ENCODE measurements at places on chromosomes 13 and 19. TPM values are rescaled to one million over a fixed set of nuclear protein-coding genes. Genes with fewer than 3 reads are reported as not detected.

- no peaks in the 10 kb centered on the region for H3K27me3 ChIP-seq
- H3K4me1 ChIP-seq = no peaks in the 10 kb centered on the region
- no peaks in the 10 kb centered on the region for H3K36me3 ChIP-seq
- no peak overlapping the region for H3K27ac ChIP-seq
- H3K4me3 ChIP-seq = no peak overlapping the region
Observed at GRCh38 chr19:54329476-54330165, 9.3 kb downstream of the LILRA4 start.

- H3K4me1 ChIP-seq = no peaks in the 10 kb centered on the region
- H3K4me3 ChIP-seq = no peak overlapping the region
- no peaks in the 10 kb centered on the region for H3K36me3 ChIP-seq
- no peak for DNase-seq
- peaks cover 4% of the 10 kb centered on the region for H3K27me3 ChIP-seq
Observed at GRCh38 chr13:97076898-97077297, 82.6 kb upstream of the OXGR1 start.

GRCh38 chr19:46745521-46746280 is at the start of gene FKRP:
TSS of gene FKRP (plus strand) at chr19:46746057. CDS start at chr19:46755451, 9,394 bp downstream.
- peaks cover 21% of the 10 kb centered on the region for H3K4me1 ChIP-seq
- DNase-seq = no peak
- peak within 1 kb of the TSS; percentile 73 for H3K4me3 ChIP-seq

GRCh38 chr13:36341718-36342117 is 4.5 kb downstream of the SPART start:
- no peaks in the 10 kb centered on the region for H3K27me3 ChIP-seq
- H3K4me3 ChIP-seq = no peak overlapping the region
- no peak for DNase-seq
- no peaks in the 10 kb centered on the region for H3K36me3 ChIP-seq

DNA sequence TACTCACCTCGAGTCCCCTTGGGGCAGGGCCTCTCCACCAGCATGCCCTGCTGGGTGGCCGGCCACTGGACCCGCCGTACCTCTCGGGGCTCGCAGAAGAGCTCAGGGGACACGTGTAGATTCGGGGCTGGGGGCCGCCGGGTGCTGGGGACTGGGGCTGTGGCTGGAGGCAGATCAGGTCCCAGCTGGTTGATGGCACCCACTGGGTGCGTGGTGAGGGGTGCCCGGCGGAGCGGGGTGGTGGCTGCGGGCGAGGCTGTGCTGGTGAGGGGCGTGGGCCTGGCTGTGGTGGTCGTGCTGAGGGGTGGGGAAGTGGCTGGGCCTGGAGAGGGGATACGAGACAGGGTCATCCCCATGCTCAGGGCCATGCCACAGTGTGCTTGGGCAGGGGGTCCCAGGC is 24.9 kb upstream of the ASF1B start:
- H3K36me3 ChIP-seq = no peaks in the 10 kb centered on the region
- no peak for DNase-seq
- H3K4me1 ChIP-seq = peaks cover 8% of the 10 kb centered on the region
- H3K27ac ChIP-seq = no peak overlapping the region

- H3K36me3 ChIP-seq = no peaks in the 10 kb centered on the region
- H3K27ac ChIP-seq = no peak overlapping the region
- peaks cover 51% of the 10 kb centered on the region for H3K4me1 ChIP-seq
- no peak for DNase-seq
Observed at GRCh38 chr19:10412257-10412977, 7.9 kb upstream of the PDE4A start.

DNA sequence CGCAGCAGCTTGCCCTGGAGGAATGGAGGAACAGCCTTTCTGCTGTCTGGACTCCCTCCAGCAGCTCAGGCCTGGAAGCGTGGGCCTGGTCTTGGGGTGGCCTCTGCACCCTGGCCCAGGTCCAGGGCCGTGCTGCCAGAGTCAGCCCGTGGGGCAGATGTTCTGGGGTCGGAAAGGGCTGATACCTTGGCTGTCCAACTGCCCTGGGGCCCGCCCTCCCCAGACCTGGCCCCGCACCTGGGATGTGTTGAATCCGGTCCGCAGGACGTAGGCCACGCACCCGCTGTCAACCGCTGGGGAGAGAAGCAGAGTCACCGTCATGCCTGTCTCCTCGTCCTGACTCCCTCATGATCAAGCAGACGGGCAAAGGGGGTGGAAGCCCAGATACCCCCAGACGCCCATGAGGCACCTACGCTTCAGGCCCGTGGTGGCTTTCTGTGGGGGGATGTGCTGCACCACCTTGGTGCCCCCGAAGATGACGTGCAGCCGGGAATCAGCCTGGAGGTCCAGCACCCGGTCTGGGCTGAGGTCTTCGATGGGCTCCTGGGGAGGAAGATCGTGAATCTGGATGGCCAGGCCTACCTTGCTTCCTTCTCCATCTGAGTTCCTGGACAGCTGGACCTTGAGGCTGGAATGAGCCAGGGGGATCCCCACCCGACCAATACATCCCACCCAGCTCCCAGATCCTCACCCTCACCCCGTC is 7.7 kb downstream of the ATP13A1 start:
- H3K27ac ChIP-seq = no peak overlapping the region
- no peak overlapping the region for H3K4me3 ChIP-seq
- DNase-seq = no peak
- H3K36me3 ChIP-seq = peaks cover 93% of the 10 kb centered on the region
- no peaks in the 10 kb centered on the region for H3K27me3 ChIP-seq

DNA sequence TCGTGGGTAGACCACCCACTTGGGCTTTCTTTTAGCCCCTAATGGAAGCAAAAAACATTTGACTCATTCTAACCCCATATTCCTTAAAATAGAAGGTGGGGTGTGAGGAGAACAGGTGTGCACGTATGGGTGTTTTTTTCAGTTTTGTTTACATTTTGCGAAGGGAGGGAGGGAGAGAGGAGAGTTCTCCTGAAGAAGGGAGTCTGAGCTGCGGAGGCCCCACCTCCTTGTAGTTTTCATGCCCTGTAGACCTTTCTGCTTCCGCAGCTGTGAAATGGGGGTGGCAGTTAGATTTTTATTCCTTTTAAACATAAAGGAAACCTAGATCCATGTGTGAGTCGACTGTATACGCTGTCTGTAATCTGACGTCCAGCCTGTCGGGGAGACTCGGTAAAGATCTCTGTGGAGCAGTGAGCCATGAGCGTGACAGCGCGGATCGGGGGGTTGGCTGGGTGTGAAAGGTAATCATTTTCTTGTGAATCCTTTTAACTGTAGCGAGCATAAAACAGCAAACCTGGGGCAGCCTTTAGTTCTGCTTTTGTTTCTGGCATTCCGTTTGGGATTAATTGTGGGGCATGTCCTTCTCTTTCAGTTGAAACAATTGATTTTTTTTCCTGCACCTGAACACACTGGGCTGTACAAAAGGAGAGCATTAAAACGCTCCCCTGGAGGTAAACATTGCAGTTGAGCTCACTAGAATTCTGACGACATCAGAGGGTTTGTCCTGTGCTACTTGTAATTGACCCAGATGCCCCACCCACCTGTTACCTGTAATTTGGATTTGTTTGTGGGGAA is 2.3 kb downstream of the UPF1 start:
- peak overlapping the region; percentile 62 for H3K27ac ChIP-seq
- H3K4me1 ChIP-seq = peaks cover 37% of the 10 kb centered on the region
- no peaks in the 10 kb centered on the region for H3K27me3 ChIP-seq
- DNase-seq = no peak
- peak overlapping the region; percentile 77 for H3K4me3 ChIP-seq
- no peaks in the 10 kb centered on the region for H3K36me3 ChIP-seq

DNA sequence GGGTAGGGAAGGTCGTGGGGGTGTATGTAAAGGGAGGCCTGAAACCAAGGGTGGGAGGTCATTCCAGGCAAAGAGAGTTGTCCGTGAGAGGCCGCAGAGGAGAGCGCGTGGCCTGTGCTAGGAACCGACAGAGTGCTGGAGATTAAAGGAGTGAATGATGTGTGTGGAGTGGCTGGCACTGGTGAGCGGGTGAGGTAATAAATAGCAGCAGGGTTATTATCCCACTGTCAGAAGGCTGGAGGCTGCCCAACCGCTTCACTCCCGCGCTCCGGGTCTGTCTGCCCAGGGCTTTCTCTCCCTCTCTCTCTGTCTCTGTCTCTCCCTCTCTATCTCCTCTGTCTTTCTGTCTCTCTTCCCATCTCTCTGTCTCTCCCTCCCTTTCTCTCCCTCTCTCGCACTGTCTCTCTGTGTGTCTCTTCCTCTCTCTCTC is 17.4 kb downstream of the ZNF579 start:
- DNase-seq = no peak
- H3K4me3 ChIP-seq = no peak overlapping the region
- H3K4me1 ChIP-seq = no peaks in the 10 kb centered on the region
- H3K27me3 ChIP-seq = no peaks in the 10 kb centered on the region
- no peak overlapping the region for H3K27ac ChIP-seq

The MCOLN1 gene
- 14.8 TPM for total RNA-seq

The PGLYRP1 gene
- total RNA-seq = not detected

The HCST gene
- total RNA-seq = 57.4 TPM

The FCHO1 gene
- total RNA-seq = 103 TPM

The NDUFA11 gene
- total RNA-seq = 108 TPM

The IGFL1 gene
- total RNA-seq = not detected

The SHANK1 gene
- 0.69 TPM for total RNA-seq

The CLN5 gene
- total RNA-seq = 45.3 TPM

The GFY gene
- not detected for total RNA-seq
